NCI-H1436 (cell line): ENCODE measurements at places on chromosomes 4 and X.

GRCh38 chr4:76892601-76893000 lies 5.3 kb downstream of the SOWAHB start:
- no peak for DNase-seq

GRCh38 chrX:24396931-24397279 lies 36.5 kb downstream of the SUPT20HL1 start:
- no peak for DNase-seq

DNA sequence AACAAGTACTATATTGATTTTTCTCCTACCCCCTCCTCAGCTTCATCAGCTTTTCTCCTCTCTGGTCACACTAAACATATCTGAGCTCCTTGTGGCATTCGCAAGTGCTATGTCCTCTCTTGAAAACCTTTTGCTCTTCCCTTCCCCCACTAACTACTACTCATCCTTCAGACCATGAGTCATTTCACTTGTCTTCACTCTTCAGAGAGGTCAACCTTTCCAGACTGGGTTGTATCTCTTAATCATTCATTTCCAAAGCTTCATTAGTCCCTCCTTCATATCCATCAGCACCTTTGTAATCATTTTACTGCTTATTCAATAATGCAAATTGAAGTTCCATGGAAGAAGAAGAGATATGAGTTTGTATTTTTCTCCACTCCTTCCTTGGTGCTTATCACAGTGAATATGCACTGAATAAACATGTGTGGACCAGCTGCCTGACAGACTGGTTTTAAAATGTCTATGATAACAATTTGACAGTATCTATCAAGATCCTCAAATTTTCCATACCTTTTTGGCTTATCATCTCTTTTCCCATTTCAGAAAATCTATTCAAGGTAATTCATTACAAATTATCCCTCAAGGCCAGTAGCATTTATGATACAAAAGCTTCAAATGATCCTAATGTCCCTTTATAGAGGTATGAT lies 28.4 kb downstream of the DDX60L start:
- DNase-seq: no peak

GRCh38 chrX:74980802-74981201 lies 55.5 kb upstream of the NEXMIF start:
- no peak for DNase-seq

- DNase-seq: no peak
These were observed 217.7 kb upstream of the PSAPL1 start for GRCh38 chr4:7652451-7652881.

GRCh38 chrX:19824603-19825002 lies 62.8 kb downstream of the SH3KBP1 start:
- no peak for DNase-seq

- no peak for DNase-seq
These were observed 25.1 kb downstream of the UGDH start for GRCh38 chr4:39502019-39502663.

DNA sequence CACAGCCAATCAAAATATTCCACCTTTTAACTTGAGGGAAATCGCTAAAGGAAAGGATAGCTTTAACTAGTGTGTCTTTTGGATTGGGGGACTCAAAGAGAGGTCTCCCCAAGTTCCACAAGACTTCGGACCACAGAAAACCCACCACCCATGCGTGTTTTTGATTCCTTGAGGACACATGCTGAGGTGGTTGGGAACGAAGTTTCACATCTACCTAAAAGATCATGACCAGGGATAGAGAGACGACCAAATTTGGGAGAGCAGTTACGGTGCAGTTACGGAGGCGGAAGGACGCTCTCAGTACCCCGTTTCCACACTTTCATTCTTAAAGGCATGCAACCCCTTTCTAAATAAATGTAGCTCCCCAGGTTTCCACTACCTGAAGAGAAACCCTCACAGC lies 1.1 kb downstream of the PCYT1B start:
- DNase-seq: no peak

- no peak for DNase-seq
These were observed 249.8 kb upstream of the CPEB2 start for GRCh38 chr4:14752341-14753046.

- no peak for DNase-seq
These were observed 33.9 kb upstream of the SLC7A11 start for GRCh38 chr4:138275963-138276621.

DNA sequence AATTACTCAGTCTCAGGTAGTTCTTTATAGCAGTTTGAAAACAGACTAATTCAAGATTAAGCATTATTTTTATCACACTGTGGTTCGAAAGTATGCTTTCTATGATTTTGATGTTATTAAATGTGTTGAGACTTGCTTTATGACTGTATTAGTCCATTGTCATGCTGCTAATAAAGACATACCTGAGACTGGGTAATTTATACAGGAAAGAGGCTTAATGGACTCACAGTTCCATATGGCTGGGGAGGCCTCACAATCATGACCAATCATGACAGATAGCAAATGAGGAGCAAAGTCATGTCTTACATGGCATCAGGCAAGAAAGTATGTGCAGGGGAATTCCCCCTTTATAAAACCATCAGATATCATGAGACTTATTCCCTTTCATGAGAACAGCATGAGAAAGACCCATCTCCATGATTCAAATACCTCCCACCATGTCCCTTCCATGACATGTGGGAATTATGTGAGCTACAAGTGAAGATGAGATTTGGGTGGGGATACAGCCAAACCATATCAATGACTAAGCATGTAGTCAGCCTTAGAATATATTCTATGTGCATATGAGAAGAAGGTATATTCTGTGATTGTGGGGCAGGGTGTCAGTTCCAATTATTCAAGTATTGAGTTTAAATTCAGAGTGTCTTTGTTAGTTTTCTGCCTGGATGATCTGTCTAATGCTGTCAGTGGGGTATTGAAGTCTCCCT lies 44.6 kb upstream of the UGT2A1 start:
- DNase-seq: no peak

GRCh38 chr4:141022111-141022695 lies 111.1 kb downstream of the RNF150 start:
- DNase-seq: no peak

- DNase-seq: peak; percentile 66
These were observed 76.0 kb downstream of the INTS6L start for GRCh38 chrX:135596495-135596894.

GRCh38 chr4:146398404-146398803 lies 123.3 kb downstream of the SLC10A7 start:
- no peak for DNase-seq

GRCh38 chr4:165190591-165191347 lies 16.6 kb upstream of the KLHL2 start:
- no peak for DNase-seq

DNA sequence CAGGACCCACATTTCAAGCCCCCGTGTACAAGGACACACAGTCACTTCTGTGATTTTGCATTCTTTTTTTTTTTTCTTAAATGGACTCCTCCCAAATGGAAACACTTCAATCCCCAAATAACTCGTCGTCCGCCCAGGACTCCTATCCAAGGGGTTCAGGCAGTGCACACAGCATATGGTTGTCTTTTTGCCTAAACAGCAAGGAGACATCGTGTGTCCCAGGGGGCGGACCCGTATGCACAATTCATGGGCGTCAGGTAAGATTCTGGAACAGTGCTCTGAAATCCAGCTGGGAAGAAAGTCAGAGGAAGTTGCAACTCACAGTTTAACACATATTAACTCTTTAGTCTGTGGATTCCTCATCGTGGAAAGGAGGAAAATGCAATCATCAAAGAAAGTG lies 231.3 kb downstream of the SHOX start:
- no peak for DNase-seq

- DNase-seq: no peak
These were observed 304.6 kb downstream of the ARAP2 start for GRCh38 chr4:35939751-35940150.

- no peak for DNase-seq
These were observed 140.6 kb upstream of the SPRY1 start for GRCh38 chr4:123255971-123256370.

- no peak for DNase-seq
These were observed 125.6 kb downstream of the COMMD8 start for GRCh38 chr4:47337893-47338292.

DNA sequence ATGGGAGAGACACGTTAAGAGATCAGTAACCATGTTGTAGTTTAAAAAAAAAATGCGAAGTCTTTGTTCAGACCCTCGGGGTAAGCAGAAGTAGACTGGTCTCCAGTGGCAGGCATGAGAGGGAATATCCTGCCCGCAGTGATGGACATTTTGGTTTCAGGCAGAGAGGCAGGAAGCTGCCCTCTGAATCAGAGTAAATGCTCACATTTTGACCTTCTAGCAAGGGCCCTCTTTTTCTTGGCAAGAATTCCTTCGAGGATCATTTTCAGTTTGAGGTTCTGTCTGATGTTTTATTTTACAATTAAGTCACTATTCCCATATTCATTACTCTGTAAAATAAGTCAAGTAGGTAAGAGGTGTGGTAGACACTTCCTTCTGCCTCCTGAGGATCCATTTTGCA lies 28.4 kb downstream of the SORBS2 start:
- no peak for DNase-seq

GRCh38 chr4:86089781-86090323 lies 270.0 kb downstream of the MAPK10 start:
- DNase-seq: no peak

DNA sequence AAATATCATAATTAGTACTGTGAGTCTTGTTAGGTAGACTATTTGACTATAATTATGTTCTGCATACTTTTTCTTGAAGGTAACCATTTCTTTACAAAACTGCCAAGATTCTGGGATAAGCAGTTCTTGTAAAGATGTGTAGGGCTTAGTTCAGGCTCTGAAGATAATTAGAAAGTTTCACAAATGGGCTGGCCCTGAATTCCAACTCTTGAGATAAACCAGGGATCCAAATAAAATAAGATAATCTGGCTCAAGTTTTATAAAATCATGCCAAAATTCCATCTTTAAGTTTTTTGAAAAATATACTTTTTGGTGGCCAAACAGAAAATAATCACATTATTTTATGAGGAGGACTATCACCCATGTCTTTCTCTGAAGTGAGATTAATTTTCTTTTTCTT lies 35.5 kb upstream of the GLRB start:
- no peak for DNase-seq

DNA sequence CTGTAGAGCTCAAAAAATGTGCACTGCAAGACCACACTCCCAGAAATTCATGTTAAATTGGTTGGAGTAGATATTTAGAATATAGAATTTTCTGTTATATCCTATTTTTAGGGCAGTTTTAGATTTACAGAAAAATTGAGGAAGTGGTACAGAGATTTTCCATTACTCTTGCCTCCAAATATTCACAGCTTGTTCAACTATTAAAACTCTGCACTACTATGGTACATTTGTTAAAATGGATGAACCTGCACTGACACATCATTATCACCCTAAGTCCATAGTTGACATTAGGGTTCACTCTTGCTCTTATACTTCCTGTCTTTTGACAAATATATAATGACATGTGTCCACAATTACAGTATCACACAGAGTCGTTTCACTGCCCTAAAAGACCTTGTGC lies 1724.5 kb downstream of the C4orf33 start:
- DNase-seq: no peak

DNA sequence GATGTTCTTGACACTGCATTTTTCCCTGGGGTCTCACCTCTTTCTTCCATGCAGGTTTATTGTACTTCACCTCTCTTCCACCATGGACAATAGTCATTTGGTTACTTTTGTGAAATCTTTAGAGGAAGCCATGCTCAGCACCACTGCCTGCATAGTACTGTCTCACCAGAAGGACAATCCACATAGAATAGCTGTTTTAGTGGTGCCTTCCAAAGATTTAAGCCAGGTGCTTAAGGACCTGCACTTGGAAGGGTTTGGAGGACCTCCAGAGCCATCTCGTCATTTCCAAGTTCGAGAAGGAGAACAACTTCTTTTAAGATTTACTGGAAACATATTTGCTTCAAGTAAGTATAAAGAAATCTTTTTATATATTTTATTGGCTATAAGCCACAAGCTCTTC lies 26.7 kb downstream of the DTHD1 start:
- no peak for DNase-seq

DNA sequence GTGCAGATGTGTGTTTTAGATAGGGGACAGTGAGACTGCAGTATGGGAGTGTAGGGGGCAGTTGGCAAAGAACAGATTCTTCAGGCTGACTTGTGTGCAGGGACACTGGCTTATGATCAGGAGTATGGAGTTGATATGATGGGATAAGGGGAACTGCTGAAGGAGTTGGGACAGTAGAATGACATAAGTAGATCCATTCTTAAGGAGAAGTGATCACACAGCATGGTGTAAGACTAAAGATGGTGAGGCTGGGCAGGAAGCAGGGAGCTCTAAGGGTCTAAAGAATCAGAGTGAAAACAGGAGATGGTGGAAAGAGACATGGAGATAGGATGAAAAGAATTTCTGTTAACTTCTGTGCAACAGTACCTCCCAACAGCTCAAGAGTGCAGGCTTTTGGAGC lies 70.7 kb downstream of the REELD1 start:
- DNase-seq: no peak

DNA sequence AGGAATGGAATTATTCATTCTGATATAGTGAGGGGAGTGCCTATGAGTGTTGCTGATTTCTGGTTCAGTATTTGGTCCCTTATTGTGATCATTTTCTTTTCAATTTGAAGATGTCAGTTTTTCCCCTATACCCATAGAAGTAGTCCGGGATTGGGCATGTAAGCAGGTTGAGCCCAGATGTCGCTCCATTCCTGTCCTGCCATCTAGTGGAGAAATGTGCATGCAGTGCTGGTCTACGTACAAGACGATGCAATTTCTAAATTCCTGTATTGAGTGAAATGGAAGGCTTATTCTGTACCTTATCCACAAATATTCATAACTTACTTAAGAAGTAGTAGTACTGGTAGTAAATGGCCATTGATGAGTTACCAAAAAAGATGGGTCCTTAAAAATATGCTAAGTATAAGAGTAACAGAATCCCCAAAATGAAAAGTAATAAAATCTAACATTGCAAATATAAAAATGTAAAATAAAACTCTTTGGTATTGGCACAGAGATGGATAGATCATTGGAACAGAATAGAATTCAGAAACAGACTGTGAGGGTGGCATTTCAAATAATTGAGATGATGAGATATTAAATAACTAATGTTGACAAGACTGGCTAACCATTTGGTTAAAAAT lies 60.9 kb downstream of the UGT8 start:
- peak; percentile 71 for DNase-seq

DNA sequence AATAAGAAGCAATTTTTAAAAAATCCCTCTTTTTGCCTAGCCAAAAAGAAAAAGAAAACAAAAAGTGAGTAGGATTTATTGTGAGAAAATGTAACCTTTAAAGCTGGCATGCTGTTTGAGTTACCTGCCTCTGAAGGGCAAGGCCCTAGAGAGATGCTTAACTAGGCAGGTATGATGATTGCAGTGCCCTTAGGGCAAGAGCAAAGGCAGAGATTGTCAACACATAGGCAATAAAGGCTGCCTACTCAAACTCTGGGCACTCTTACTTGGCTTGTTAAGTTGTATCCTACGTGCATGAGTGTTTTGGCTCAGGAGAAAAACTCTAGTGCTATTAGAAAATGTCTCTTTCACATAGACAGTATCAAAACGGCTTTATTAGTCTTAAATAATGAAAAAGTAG lies 306.0 kb downstream of the RPA4 start:
- DNase-seq: peak; percentile 11

GRCh38 chr4:160276785-160277325 lies 1174.0 kb downstream of the RAPGEF2 start:
- DNase-seq: no peak

- no peak for DNase-seq
These were observed 247.7 kb downstream of the IL15 start for GRCh38 chr4:141884070-141884469.

- DNase-seq: no peak
These were observed 22.7 kb upstream of the PGRMC2 start for GRCh38 chr4:128310266-128310697.
